ENCODE measurements at places on chromosomes 5 and 9.

DNA sequence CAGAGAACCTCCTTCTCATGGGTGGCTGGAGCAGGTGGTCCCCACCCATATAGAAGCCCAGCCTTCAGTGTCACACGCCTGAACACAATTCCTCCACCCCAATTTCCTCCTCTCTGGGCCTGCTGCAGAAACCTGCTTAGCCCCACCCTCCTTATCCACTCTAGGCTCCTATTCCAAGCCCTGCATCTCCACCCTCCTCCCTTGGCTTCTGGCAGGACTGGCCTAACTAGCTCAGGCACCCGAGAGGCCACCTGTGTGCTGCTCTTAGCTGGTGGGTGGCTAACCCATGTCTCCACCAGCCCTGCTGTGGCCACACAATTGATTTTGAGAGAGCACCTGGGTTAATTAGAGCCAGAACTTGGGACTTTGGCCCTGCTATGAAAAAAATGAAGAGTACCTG, 77.3 kb upstream of the ATP10B start:
- no peak for DNase-seq

DNA sequence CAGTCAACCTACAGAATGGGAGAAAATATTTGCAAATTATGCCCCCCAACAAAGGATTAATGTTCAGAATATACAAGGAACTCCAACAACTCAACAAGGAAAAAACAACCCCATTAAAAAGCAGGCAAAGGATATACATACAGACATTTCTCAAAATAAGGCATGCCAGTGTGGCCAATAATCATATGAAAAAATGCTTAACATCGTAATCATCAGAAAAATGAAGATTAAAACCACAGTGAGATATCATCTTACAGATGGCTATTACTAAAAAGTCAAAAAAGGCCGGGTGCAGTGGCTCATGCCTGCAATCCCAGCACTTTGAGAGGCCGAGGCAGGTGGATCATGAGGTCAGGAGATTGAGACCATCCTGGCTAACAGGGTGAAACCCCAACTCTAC, 103.2 kb downstream of the KLHL3 start:
- no peak for DNase-seq

DNA sequence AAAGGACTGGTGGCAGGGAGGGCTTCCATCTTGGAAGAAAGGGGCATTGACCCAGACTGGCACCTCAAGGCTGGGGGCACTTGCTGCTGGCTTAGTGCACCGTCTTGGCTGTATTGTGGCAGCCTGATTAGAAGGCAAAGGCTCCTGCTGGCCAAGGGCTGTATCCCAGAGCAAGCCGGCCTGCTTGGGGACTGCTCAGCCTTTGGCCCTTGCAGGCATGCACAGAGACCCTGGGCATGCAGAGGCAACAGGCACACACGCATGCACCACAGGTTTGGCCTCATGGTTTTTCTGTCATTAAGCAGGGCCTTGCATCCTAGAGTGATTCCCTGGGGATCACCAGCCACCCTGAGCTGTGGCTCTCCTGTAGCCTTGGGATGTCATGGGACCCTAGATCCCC, 29.0 kb downstream of the PITX1 start:
- DNase-seq = no peak

GRCh38 chr9:35814106-35814840, 569 bp downstream of the HINT2 start:
- no peak for DNase-seq

DNA sequence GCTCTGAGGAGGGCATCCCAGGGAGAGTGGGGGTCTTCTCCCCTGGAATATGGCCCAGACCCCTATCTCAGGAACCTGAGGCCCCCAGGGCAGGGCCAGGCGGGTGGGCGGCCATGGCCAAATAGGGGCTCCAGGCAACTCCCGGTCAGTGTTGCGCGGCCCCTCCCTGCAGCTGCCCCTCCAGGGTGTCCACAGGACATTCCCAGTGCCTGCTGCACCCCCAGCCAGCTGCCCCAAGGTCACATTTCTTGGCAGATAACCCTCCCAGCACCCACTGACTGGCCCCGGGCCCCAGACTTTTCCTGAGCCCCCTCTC, 53.6 kb upstream of the EGFL7 start:
- no peak for DNase-seq

DNA sequence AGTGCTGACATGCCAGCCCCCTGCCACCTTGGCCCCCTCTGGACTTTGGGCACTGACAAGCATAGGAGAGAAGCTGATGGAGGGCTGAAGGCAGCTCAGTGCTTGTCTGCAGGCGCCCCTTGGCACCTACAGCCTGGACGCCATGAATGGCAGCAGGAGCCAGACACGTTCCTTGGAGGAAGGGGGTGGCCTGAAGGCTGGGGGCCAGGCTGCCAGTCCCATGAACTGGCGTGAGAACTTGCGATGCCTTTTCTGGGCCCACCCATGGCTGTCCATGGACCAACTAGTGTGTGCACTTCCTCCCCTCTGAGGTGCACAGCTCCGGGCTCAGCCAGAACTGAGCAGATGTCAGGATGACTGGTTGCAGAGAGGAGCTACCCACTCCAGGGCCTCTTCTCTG, 99.0 kb upstream of the RANBP6 start:
- no peak for DNase-seq

- no peak for DNase-seq
Observed at GRCh38 chr5:123444016-123444415, 20.8 kb upstream of the CEP120 start.

DNA sequence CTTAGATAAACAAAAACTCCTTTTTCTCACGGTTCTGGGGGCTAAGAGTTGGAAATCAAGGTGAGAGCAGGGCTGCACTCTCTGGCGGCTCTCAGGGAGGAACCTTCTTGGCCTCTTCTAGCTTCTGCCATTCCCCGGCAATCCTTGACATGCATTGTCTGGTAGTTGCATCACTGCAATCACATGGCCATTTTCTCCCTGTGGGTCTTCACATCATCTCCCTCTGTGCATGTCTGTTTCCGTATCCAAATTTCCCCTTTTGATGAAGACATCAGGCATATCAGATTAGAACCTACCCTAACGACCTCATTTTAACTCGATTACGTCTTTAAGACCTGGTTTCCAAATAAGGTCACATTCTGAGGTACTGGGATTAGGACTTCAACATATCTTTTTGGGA, 129.2 kb upstream of the MAN2A1 start:
- DNase-seq = no peak

GRCh38 chr5:76521240-76521758, 101.9 kb downstream of the F2RL2 start:
- no peak for DNase-seq

DNA sequence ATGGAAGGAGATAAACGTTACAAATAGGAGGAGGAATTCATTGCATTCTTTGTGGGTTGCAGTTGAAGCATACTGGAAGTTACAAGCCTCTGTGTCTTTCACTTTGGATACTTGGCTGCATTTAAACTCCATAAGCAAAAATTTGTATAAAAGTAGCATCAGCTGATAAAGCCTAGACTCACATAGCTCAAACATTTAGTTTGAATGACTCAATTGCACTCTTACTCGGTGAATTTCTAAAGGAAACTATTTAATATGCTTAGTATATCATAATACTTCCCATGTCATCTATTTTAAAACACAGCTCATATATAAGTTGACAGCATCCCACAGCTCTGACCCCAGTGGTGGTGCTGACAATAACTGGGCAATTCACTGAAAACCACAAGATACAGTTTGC, 596.6 kb upstream of the ZNF608 start:
- DNase-seq = no peak

DNA sequence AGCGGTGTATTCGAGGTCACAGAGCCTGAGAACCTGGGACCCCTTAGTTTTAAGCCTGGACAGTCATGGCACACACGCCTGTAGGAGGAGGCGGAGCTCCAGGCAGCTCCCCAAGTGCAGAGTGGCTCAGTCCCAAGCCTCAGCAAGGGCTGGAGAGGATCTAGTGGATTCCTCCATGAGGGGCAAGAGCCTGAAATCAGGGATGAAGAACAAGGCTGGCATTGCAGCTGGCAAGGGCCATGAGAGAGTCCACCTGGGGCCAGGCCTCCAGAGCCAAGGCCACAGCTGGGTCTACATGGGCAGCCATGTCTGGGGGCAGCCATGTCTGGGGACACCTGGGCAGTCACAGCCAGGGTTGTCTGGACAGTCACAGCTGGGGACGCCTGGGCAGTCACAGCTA, 21.9 kb downstream of the ADAMTSL2 start:
- no peak for DNase-seq

DNA sequence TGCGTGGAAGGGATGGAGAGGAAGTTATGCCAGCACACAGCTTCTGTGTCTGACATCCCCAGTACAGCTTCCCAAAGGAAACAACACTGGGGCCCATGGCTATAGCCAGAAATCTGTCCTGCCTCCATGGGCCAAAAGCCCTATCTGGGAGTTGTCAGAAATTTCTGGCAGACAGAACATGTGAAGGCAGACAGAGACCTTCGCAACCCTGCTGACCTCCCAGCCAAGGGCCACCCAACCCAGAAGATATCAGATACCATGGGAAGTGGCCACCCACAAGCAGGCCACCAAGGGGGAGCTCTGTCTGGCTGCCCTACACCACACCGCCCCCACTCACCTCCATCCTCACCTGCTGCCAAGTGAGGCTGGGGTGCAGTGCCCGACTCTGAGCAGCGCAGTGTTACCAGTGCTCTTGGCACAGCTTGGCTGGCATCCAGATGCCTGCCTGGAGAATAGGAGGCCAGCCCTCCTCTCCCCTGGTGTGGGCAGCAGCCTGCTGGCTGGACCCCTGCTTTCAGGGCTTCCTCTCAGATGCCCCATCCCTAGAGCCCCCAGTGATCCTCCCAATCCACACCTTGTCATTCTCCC, 61.6 kb upstream of the NEURL1B start:
- DNase-seq = no peak

- no peak for DNase-seq
Observed at GRCh38 chr9:116219686-116220085, 66.1 kb downstream of the PAPPA start.

DNA sequence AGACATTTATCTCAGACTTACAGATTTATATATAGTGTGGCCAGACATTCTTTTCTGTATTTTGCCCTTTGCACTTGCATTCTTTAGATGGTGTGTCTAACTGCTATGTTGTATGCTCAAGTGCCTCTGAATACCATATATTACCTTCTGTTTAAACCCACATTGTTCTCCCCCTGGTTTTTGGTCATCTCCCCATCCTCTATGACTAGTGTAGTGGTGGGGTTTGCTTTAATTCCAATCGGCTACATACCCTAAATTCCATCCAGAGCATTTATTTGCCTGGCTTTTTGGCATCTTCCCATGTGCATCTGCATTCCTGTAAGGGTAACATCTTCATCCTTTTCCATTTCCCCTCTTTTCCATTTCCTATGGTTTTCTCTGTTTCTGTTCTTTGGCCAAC, 271.0 kb upstream of the SLC30A5 start:
- no peak for DNase-seq

- no peak for DNase-seq
Observed at GRCh38 chr9:8304720-8305119, 505.1 kb upstream of the DMAC1 start.

DNA sequence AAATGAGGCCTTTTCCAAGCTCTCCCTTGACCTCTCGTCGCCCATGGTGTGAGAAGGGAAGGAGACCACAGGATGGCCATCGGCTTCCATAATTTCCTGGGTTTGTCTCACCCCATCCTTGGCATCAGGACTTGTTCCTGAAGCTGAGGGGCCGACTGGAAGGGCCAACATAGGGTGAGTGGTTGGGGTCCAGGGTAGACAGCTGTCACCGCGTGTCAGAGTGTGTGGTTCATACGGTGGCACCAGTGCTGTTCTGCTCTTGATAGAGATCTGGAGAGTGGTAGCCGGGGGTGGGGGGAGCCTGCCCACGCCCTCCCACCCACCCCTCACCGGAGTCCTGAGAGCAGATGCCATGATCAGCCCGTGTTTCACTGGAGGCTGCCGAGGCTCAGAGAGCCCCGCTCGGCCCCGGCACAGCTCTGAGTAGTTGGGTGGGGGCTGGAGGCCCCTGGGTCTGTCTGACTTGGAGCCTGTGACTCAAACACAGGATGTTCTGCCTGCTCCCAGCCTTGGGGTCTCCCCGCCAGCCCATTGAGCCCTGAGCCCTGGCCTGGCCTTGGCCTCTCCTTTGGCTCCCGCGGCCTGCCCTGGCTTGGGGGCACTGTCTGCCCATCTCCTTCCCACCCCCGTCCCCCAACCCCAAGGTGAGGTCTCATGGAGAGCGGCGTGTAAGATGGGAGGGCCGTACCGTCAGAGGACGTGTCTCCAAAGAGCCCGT, 53.1 kb upstream of the IER5L start:
- no peak for DNase-seq

DNA sequence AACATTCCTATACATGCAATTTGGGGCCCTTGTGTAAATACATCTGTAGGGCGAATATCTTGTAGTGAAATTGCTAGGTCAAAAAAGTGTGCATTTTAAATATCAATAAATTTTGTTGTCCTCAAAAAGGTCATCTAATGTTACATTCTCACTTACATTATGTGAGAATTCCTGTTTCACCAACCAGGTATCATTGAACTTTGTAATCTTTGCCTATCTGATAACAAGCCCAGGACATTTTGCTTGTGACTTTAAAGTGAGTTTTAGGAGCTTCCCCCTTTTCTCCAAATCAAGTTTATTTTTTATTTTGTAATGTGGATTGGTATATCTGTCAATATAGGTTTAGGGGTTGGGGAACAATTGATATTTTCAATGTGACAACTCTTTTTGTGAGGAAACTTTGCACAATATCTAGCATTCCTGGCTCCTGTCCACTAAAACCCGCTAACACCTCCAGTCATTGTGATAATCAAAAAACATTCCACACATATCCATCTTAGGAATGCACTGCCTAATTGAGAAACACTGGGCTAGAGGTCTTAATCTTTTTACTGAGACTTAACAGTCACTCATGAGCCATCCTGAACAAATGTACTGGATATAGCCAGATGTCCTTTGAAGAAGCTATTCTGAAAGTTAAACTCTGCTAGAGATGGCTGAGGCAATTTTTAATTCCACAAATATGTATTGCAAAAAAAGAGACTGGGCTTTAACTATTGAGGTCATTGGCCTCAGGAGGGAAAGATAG, 72.5 kb upstream of the SLC1A1 start:
- no peak for DNase-seq

GRCh38 chr5:64628901-64629300, 61.4 kb upstream of the SHISAL2B start:
- no peak for DNase-seq

DNA sequence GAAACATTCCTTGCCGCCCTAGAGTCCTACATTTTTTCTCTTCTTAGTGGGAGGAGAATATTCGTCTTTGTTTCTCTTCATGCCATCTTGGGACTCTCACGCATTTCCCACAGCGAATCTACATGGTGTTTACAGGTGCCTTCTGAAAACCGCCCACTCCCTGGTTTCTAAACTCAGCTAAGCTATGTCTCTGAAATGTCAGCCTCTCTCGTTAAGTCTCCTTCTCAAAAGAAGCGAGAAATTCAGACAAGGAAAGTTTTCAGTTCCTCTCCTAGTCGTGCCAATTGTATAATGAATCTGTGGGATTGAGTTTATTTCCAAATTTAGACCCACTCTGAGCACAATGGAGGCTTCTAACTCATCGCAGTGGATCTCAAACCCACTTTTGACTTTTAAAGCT, 186.8 kb upstream of the NFIB start:
- DNase-seq = no peak

- no peak for DNase-seq
Observed at GRCh38 chr5:155466851-155467250, 453.3 kb downstream of the KIF4B start.

- no peak for DNase-seq
Observed at GRCh38 chr9:116905171-116905588, 218.1 kb downstream of the TRIM32 start.

GRCh38 chr5:141747152-141748141, 65.4 kb upstream of the ARAP3 start:
- DNase-seq = no peak
